ENCODE measurements at places on chromosomes 3 and 15.
A peak's percentile ranks its signal among the peaks of the same experiment; 100 is the strongest.

DNA sequence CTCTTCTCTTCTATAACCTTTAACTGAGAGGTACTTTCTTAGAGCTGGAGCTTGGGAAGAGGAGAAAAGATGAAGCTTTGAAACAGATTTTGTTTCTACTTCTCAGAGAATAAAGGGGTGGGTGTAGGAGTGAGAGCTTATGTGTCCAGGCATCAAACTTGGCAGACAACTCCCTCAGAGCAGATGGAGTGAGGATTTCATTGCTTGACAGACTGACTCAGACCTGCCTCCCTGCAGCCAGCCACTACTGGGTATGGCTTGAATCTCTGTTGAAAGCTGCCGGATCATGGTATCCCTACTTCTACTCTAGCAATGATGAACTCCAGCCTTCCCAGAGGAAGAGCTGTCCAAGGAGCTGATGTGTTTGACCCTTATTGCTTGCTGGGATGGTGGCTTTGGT, 36.7 kb downstream of the SYN2 start:
- DNase-seq, result no peak

DNA sequence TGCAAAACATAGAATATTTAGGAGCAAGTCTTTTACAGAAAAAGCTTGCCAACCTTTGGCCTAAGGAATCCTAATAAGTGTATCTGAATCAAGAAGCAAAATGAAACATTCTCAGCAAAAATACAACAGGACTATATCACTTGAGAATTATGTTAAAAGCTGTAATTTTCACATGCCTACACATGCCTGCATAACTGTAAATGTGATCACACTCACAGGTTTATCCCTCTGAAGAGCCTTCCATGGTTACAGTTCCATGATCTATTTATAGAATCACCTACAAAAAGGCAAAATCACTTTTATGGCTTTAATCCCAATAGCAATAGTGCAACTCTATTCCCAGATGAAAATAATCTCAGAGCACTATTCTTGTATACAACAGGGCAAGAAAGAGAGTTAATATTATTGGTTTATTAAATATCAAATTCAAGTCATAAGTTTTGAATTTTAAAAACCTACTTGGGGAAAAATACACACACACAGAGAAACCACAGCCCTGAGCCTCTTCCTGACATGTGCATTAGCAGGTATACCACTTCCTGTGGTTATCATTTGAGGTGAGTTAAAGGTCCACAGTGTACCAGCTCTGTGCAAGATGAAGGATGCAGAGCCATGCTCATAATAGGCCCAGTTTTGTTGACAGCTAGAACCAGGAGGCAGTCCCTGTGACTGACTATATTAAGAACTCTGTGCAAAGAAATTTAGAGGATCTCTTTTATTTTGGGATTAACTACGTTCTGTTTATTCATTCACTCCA, 252.5 kb upstream of the TGFBR2 start:
- peak; percentile 71 for DNase-seq

DNA sequence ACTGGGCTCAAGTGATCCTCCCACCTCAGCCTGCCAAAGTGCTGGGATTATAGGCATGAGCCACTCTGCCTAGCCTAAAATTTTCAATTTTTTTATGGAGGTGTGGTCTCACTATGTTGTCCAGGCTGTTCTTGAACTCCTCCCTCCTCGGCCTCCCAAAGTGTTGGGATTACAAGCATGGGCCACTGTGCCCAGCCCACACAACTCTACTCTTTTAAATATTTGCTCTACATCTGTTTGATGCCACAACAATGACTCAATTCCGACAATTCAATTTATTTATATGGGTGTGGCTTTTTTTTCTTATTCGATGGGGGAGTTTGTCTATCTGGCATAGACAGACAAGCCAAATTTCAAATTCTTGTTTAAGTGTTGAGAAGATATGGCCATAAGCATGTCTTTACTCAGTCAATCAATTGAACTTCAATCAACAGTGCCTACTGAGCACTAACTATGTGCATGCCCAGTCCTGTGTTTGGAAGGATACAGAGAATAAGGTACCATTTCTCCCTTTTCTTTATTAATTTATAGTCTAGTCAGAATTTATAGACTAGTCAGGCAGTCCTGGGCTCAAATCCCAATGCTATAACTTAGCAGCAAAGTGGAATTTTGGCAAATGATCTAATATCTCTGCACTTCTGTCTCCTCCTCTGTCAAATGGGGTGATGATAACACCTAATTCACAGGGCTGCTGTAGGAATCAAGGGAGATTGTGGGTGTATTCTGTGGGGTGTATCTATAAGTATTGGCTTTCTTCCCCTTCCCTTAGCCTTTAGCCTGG, 54.6 kb upstream of the PIAS1 start:
- no peak for DNase-seq

- no peak for DNase-seq
Observed at GRCh38 chr3:50480471-50480870, 23.0 kb downstream of the CACNA2D2 start.

- DNase-seq, result no peak
Observed at GRCh38 chr3:16916840-16917239, 32.1 kb downstream of the PLCL2 start.

GRCh38 chr15:85331655-85332285, 48.6 kb upstream of the AKAP13 start:
- DNase-seq, result no peak

GRCh38 chr3:51637941-51638471, 33.0 kb upstream of the TEX264 start:
- DNase-seq, result no peak

- DNase-seq, result no peak
Observed at GRCh38 chr15:43382310-43382709, 11.4 kb downstream of the TUBGCP4 start.

- DNase-seq, result no peak
Observed at GRCh38 chr15:50925281-50925680, 16.8 kb downstream of the AP4E1 start.

DNA sequence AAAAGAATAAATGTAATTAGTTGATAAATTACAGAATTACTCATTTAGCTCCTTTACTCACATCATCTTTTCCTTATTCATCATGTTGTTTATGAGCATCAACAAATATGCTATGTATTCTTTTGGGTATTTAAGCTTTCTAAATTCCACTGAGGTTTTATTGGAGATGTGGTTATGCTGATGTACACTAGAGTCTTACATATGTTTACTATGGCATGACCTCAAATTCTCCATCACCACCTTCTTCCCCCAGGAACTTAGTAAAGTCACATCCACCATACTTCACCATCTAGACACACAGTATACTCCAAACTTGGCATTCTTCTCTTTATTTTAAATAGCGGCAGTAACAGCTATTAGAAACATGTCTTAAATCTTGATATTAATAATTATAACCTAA, 74.1 kb upstream of the MELTF start:
- no peak for DNase-seq

DNA sequence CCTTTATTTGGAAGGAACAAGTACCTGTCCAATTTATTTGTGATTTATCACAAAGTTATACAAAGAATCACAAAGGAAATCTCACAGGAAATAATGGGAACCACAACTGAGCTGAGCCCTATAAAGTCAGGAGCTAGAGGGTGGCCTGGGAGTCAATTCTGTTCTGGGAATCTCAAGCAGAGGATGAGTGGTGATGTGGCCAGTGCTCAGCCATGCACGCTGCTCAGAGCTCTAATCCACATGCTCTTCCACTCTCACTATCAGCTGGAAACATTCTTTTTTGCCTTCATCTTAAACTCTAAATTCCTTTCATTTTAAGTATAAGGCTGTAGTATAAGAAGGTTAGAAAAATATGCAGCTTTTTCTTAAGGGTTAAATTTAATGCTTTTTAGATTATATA, 36.6 kb downstream of the UACA start:
- DNase-seq, result no peak

- DNase-seq, result no peak
Observed at GRCh38 chr3:165393461-165393860, 197.3 kb upstream of the SLITRK3 start.

DNA sequence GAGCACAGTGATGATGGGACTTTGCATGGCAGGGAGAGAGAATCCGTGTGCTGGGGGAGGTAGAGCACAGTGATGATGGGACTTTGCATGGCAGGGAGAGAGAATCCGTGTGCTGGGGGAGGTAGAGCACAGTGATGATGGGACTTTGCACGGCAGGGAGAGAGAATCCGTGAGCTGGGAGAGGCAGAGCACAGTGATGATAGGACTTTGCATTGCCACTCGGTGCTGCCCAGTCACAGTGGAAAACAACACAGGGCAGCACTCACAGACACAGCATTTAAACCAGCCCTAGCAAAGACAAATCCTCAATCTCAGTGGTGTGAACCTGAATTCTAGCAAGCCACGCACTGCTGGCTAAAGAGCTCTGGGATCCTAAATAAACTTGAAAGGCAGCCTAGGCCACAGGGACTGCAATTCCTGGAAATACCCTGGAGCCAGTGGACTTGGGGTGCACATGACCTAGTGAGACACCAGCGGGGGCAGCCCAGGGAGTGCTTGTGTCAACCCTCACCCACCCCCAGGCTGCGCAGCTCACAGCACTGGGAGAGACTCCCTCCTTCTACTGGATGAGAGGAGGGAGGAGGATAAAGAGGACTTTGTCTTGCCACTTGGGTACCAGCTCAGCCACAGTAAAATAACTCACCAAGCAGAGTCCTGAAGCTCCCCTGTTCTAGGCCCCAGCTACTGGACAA, 23.4 kb upstream of the TNK2 start:
- DNase-seq, result no peak

DNA sequence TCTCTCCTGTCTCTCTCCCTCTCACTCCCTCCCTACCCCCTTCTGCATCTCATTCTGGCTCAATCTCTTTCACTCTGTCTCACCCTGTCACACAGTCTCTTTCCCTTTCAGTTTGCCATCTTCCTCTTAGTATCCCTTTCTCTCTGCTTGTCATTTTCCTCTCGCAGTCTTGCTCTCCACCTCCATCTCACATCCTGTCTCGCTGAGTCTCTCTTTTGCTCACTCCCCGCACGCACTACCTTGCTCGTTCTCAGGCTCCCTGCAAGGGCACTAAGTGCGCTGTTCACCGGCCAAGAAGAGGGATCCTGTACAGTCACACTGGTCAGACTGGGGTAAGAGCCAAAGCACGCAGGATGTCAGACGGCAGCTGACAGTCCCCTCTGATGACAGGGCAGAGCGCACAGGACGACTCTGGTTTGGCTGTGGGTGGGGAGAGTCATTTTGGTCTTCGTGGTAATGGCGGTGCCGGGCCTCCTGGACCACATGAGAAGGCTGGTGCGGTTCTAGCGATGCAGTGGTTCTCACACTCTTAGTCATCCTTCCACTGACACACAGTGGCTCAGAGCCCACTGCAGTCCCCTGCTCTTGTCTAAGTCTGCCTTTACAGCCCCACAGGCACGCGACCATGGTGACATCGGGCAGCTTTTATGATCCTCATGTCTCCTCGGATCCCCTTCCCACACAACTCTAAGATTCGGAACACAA, 356.8 kb downstream of the FOXP1 start:
- peak; percentile 85 for DNase-seq

GRCh38 chr15:38192496-38192895, 60.1 kb upstream of the SPRED1 start:
- DNase-seq, result no peak

GRCh38 chr3:36827133-36827532, 62.8 kb upstream of the DCLK3 start:
- DNase-seq, result no peak

DNA sequence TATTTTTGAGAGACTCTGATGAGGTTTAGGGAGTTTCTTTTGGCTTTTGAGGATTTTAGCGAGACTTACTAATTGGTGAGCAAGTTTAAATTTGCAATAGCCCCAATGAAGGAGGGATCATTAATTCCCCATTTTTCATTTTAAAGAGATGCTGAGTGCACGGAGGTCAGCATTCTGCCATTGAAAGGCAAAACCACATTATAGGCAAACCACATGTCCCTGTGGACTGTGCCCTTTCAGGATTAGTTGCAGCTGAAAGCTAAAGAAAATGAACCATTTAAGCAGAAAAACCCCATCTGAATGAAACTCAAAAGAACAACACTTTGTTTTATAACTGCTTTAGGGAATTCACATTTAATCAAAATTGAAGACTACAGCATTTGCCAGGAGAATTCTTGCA, 246.5 kb downstream of the PDZRN3 start:
- DNase-seq, result no peak

DNA sequence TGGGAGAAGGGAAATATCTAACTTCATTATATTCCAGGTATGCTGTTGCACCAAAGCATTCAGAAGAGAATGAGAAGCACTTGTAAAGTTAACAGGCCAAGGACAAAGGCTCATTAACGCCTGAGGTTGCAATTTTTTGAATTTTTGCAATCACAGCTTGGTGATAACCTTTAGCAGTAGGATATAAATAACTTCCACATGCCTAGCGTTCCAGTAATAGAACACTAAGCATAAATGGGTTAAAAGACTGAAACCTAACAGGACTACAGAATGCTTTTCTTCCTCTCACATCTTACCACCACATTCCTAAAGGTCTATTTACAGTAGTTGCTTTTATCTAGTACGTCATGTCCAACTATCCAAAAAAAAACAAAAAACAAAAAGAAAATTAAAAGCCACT, 57.4 kb upstream of the IMPG2 start:
- DNase-seq, result no peak

DNA sequence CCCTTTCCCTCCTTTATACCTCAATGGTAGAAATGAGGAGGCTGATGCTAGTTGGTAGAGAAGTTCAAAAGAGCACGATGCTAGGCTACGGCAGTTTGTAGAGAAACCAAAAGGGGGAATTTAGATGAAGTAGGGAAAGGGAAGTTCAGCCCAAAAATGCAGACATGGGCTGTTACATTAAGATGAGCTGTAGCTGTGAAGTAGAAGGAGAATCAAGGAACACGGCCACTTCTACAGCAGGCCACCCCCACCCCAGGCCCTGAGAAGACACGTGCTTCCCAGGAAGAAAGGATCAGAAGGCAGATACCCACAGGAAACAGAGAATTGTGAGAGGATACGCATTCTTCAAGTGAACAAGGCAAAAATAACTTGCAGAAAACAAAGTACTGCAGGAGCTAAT, 2.1 kb upstream of the PARP14 start:
- no peak for DNase-seq

DNA sequence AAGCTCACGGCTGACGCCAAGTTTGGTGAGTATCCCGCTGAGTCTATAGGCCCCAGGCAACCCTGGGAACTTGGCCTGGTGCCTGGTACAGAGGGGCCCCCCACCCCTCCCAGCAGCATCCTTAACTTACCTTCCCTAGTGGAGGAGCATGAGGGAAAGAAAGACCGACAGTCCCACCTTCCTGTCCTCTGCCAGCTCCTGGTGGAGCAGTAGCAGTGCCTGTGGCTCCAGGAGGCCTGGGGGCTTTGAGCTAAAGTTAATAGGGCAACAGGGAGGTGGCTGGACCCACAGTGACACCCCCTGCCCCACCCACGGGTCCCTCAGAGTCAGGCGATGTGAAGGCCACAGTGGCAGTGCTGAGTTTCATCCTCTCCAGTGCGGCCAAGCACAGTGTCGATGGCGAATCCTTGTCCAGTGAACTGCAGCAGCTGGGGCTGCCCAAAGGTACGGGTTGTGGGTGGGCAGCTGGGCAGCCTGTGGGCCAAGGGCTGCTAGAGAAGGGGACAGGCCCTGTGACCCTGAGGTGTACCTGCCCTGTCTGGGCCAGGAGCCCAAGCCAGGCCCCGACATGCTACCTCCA, 2.9 kb downstream of the COMMD4 start:
- no peak for DNase-seq

GRCh38 chr3:152375546-152375945, 106.8 kb downstream of the MBNL1 start:
- DNase-seq, result no peak

GRCh38 chr3:10716964-10717363, 99.1 kb upstream of the SLC6A11 start:
- DNase-seq, result no peak

- DNase-seq, result no peak
Observed at GRCh38 chr15:39835550-39835949, 52.9 kb upstream of the FSIP1 start.

All from CD8-positive, alpha-beta T cell (primary cell).